ENCODE measurements at places on chromosomes 6 and 20.

GRCh38 chr20:6595704-6596103 lies 171.8 kb upstream of the BMP2 start:
- DNase-seq, result no peak

DNA sequence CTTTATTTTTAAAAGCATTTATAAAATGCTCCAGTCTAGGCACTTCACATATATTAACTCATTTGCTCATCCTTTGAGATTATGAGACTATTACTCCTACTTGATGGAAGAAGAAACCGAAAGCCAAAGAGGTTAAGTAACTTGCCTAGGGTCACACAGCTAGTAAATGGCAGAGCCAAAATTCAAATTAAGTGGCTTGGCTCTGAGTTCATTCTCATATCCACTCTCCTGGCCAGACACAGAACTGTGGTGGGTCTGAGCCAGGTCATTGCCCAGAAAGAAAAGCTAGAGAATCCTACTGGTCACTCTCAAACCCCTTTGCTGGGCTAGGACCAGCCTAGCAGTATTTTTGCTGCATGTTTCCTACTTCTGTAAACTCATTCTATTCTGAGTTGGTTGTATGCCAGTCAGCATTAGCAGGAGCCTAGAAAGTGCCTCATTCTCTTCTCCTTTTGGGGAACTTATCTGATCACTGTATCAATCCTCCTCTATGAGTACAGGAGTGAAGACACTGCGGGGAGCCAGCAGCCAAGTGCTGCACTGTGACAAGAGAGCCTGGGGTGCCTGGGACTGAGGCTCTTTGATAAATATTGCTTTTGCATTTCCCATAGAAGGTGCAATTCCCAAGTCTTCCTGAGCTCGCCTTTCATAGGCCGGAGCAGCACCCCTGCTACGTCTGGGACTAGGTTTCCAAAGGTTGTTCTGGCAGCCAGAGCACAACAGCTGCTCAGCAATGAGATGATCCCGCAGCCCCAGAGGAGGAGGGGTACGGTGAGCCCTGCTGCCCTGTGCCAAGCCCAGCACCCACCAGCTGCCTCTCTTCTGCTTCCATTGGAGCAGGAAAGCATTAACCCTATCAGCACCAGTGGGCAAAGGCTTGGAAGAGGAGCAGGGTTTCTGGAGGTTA lies 728.3 kb downstream of the MAFB start:
- no peak for DNase-seq

- DNase-seq, result no peak
Measured at GRCh38 chr6:106847116-106847515, 127.4 kb downstream of the CD24 start.

DNA sequence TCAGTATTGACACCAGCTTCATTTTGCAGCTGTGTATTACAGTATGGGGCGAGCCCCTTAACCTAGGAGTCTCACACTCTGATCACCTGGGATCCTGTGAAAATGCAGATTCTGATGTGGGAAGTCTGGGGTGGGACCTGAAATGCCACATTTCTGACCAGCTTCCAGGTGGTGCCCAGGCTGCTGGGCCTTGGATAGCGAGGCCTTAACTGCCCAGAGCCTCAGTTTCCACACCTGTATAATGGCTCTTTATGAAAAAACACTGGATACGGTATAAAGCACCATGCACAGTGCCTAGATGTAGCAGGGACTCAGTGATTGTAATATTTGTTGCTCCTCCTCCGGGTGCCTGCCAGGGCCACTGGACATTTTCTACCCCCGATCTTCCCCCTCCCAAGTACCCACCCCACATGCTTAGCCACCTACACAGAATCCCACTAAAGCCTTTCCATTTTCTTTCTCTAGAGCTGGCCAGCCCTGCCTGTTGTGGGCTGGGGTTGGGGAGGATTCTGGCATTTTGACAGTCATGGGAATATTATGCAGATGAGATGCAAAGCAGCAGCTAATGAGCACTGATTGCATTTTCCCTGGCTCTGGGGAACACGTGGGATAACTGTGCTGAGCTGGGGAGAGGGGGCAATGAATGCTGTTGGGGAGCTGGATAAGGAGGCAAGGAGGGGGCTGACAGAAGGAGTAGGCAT lies 44.8 kb downstream of the SPDEF start:
- no peak for DNase-seq

GRCh38 chr20:20432618-20433286 lies 64.8 kb downstream of the INSM1 start:
- no peak for DNase-seq

GRCh38 chr20:830011-830521 lies 3.4 kb upstream of the FAM110A start:
- DNase-seq, result no peak

- DNase-seq, result no peak
Measured at GRCh38 chr6:142359271-142359960, 57.6 kb downstream of the ADGRG6 start.

- no peak for DNase-seq
Measured at GRCh38 chr6:136655239-136656014, 105.2 kb upstream of the MAP7 start.

DNA sequence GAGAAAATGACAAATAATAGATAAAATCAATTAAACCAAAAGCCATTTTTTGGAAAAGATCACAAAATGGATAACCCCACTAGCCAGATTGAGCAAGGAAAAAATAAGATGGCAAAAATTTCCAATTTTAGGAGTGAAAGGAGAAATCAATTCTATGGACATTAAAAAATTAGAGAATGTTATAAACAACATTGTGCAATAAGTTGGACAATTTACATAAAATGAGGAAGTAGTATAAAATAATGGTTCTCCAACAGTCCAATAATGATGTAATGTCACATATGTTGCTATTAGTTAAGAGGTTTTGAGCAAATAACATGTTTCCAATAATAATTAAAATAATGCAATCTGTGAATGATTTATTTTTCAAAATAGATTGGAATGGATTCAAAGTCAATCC lies 3.1 kb upstream of the SNAP91 start:
- DNase-seq, result no peak

DNA sequence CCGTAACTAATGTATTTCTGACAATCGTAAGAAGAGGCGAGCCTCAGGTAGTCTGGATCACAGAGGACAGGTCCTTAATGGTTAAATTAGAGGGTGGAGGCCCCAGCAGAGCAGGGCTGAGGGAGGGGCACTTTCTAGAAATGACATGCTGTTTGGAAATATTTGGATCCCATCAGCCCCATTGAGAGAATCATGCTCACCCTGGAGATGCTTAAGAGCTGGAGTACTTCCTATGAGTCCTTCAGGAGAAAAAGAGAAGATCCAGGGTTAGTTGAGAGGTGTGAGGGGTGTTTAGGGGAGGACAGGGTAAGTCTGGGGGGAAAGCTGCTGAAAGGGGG lies 123.0 kb downstream of the TCP11 start:
- no peak for DNase-seq

DNA sequence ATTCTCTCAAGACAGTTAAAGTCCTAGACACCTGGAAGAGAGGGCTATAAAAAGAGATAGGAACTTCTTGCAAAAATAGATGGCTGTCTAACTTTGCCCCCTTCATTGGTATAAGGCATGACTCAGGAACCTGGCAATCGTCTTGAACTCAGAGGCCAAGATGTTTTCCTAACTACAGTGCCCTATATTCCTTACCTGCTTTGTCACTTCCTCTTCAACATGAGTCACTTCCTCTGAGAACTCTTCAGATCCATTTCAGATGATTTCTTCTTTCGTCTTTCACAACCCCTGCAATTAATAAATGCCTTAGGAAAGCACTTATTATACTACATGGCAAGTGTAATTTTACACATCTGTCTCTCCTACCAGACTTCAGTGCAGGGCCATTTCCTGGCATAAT lies 83.5 kb downstream of the HAO1 start:
- DNase-seq, result no peak

- no peak for DNase-seq
Measured at GRCh38 chr6:14110001-14110818, 7.4 kb upstream of the CD83 start.

GRCh38 chr20:53660078-53660909 lies 66.7 kb upstream of the ZNF217 start:
- no peak for DNase-seq

DNA sequence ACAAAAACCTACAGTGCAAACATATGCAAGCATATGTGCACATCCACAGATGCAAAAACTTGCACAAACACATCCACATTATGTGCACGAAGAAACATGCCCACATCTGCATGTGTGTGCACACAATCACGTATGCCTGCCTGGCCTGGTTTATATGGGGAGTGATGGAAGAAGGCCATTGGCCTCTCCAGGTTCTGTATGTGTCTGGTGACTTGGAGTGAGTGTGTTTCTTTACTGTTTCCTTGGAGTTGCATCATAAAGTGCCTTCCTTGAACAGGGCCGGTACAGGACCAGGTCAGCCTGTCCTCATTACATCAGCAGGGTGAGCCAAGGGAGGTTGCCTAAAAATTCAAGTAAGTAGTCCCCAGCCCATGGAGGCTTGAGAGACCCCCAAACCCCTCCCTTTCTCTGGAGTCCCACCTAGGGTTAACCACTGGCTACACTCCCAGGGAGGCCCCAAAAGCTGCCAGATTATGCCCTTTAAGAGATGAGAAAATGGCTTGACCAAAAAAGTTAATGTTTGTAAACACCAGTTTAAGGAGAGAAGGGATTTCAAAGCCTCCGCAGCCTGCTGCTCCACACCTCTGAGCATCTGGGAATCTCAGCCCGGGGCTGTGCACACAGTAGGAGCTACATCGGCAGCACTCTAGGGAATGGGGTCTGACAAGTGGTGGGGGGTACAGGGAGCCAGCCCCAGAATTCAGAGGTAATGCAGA lies 140.8 kb downstream of the VEGFA start:
- DNase-seq, result no peak
